ENCODE measurements at places on chromosomes 13 and 19.

- DNase-seq, result no peak
Measured at GRCh38 chr19:4103080-4103433, 20.9 kb downstream of the MAP2K2 start.

- DNase-seq, result no peak
Measured at GRCh38 chr19:19955208-19955607, 54.5 kb downstream of the ZNF93 start.

- DNase-seq, result no peak
Measured at GRCh38 chr19:1520203-1520780, 3.6 kb upstream of the PLK5 start.

- DNase-seq, result no peak
Measured at GRCh38 chr19:34979819-34980640, 16.0 kb upstream of the ZNF792 start.

- peak; percentile 55 for DNase-seq
Measured at GRCh38 chr13:35838356-35838755, 292.8 kb downstream of the DCLK1 start.

DNA sequence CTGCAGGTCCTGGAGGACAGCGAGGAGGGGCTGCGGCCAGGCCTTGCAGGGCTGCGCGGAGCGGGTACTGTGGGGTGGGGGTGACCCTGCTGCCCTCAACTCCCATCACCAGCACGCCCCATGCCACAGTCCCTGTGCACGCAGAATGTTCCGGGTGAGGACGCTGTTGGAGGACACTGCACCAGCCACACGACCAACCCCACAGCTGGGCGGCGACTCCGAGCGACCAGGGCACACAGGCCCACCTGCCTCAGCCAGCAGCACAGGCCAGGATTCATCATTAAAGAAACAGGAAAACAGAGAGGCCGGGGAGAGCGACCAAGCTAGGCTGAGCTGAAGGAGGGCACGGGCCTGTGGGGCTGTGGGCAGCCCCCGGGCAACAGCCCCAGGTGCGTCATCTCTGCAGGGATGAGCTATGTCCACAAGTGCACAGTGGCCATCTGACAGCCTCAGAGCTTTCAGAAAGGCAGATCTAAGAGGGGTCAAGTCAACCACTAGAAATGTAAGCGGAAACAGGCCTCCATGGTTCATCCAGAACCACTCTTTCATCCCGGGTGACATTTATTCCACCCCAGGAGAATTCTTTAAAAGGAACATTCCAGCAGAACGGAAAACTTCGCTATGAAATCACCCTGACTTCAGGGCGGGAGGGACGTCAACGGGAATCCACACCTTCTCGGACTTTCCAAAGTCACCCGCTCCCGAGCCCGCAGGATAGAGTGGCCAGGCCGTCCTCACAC, 1.5 kb downstream of the GAS6 start:
- no peak for DNase-seq

DNA sequence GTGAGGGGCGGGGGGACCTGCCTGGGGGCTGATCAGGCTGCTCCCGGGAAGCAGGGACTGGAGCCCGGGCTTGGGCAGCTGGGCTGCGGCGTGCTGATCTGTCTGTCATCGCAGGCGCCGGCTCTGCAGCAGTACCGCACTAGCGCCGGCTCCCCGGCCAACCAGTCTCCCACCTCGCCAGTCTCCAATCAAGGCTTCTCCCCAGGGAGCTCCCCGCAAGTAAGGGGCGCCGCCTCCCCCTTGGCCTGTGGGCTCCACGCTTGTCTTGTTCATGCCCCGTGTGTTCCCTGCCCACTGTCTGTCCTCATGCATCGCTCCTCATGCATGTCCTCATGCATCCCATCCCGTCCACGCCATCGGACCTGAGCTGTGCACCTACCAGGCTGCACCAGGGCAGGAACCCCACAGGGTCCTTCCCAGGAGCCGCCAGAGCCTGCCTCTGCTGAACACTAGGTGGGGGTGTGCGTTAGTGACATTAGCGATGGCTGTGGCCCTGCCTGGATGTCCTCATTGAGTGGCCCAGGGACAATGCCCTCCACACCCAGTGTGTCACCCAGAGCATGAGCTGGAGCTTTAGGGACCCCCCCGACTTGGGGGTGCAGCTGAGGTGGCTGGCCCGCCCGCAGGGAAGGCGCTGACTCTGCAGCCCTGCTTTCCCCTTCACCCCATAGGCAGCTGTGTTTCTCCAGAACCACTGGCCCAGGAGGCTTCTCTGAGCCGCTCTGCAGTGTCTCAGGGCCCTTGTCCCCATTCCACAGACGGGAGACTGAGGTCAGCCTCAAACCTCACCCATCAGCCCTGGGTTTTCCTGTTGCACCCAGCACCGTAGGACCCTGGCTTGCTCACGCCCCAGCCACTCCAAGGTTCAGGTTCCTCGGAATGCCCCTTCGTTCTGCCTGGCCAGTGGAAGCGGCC, 19.5 kb downstream of the COMP start:
- DNase-seq, result no peak

DNA sequence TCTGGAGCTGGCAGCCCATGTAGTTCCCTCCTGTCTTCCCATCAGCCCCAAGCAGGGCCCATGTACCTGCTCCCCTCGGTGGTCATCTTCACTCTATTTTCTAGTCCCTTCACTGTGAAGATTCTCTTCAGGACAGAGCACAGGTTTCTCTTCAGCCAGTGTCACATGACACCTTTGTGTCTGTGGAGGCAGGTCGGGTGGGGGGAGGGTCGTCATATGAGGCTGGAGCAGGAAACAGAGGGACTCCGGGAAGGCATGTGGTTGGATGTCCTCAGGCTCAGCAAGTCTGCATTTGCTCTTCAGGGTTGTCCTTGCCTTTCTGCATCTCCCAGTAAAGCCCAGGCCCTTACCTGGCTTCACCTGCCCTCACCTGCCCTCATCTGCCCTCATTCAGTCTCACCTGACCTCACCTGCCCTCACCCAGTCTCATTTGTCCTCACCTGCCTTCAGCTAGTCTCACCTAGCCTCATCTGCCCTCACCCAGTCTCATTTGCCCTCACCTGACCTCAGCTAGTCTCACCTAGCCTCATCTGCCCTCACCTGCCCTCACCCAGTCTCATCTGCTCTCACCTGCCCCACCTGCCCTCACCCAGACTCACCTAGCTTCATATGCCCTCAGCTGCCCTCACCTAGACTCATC, 120.3 kb downstream of the ZDHHC20 start:
- DNase-seq, result no peak

DNA sequence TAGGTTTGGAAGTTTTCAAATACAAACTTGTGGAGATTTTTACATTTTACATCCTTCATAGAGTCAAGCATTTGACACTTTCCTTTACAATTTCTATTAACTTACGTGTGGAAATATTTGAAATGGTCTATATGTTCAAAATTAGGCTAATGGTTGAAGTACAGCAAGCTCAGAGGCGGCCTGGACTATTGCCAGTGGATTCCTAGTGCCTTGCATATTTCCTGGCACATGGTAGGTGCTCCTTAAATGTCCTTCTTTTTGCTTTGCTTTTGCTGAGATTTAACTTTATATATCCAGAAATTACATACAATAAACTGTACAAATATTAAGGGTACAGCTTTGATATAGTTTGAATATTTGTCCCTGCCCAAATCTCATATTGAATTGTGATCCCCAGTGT, 93.9 kb downstream of the UBL3 start:
- DNase-seq, result no peak

DNA sequence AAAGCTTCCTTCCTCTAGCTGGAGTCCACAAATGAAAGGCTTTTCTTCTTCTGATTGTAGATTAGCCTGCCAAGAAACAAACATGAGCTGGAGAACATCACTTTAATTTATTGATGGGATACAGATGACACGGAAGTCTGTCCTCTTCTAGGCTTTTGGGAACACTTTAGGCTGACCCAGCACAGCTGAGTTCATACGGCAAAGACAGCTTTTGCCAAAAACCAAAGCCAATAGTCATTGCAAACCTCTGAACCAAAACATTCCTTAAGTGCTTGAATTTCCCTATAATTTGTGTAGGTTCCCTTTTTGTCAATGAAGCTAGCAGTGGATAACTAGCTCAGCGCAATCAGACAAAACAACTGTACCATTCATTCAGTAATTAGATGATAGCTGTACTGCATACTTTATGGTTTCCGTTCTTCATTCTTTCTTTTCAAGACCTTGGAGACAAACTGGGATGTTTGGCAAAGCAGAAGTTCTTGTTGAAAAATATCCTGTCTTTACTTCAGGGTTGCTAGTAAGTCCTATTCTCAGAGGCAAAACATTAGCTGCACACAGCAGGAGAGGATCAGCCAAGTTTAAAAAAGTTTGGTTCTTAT, 95.7 kb upstream of the SPRY2 start:
- DNase-seq, result peak; percentile 23

DNA sequence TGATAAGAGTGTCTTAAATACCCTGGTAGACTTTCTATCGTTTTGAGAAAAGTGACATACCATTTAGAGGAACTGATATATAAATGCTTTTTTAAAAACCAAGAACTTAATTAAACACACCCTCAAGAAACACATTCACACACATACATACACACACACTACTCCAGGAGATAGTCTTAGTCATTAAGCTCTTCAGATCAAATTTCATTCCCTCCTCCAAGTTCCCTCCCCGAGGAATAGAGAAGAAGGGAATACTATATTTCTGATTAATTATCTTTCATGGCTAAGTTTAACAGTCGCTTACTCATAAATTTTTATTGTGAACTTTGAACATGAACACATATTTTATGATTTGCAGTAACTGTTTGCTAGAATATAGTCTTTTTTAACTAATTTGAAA, 1109.5 kb downstream of the SLITRK1 start:
- peak; percentile 47 for DNase-seq

- DNase-seq, result no peak
Measured at GRCh38 chr19:5623397-5624017, 624 bp downstream of the SAFB start.

DNA sequence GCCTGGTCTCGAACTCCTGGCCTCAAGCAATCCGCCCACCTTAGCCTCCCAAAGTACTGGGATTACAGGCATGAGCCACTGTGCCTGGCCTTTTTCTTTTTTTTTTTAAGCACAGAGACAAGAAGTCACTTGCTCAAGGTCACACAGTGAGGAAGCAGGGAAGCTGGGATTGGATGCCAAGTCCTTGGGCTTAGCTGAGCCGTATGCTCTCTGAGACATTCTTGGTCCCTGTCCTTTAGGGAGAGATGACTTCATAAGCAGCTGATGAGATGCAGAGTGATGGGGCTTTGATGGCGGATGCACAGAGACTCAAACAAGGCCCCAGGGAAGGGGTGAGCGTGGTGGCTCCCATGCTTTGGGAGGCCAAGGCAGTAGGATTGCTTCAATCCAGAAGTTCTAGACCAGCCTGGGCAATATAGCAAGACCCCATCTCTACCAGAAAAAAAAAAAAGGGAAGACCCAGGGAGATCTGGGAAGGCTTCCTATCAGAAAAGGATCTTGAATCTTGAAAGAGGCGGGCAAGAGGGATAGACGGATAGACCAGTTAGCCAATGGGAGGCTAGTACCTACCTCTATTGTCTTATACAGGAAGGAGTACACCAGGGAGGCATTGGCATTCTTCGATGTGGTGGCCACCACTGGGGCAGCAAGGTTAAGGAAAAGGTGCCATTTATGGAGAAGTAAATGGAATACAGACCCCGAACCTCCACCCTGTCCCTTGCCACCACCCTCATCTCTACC, 3.9 kb downstream of the AP1M2 start:
- no peak for DNase-seq

DNA sequence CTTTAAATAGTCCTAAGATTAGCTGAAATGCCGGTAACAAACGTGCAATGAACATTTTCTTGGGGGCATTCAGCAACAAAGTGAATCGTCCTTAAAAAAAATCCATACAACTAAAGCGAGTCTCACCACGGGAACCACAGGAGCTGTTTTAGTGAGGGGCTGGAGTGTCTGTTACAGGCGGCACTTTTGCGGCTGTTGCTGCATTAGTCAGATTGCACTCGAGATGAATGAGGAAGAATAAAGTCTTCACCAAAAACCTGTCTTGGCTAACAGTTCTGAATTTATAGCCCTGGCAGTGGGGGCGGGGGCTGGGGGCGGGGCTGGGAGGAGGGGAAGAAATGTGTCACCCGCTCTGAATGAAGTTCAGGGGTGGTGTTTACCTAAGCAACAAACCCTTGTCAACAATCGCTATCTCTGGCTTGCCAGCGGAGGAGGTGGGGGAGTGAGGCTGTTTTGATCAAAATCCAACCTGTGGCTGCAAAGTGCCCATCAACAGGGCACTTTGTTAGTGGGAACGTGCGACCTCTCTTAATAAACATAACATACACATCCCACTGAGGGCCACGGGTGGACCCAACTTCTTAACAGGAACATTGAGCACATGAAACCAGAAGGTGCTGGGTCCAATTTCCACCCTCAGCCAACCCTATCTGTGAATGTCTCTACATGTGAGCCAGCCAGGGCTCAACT, 44.5 kb downstream of the RFX2 start:
- no peak for DNase-seq

DNA sequence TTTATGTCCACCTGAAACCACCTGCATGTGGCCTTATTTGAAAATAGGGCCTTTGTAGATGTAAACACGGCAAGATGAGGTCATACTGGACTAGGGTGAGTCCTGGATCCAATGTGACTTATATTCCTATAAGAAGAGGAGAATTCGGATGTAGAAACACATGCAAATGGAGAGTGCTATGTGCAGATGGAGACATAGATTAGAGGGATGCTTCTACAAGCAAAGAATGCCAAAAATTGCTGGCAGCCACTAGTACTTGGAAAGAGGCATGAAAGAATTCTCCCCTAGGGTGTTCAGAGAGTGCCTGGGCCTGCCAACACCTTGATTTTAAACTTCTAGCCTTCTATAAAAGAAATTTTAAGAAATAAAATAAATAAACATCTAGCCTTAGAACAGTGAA, 226.1 kb downstream of the RFC3 start:
- no peak for DNase-seq

DNA sequence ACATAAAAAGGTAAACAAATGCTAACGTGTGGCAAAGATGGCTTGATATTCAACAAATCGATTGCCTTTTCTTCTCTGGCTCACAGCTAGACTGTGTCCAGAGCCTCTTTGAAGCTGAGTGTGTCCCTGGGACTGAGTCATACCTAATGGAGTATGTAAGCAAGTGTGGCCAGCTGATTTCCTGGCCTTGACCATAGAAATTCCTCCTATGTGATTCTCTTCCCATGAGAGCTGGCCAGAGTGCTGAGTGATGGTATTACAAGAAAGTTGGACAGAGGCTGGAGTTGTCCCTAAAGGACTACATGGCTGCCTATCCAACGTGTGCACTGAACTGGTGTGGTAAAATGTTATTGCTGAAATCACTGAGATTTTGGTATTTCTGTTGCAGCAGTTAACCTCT, 320.1 kb upstream of the SLC10A2 start:
- DNase-seq, result peak; percentile 6

All from stromal cell of bone marrow (primary cell).